RCC 7860 (cell line): ENCODE measurements at places on chromosomes 4 and X.

DNA sequence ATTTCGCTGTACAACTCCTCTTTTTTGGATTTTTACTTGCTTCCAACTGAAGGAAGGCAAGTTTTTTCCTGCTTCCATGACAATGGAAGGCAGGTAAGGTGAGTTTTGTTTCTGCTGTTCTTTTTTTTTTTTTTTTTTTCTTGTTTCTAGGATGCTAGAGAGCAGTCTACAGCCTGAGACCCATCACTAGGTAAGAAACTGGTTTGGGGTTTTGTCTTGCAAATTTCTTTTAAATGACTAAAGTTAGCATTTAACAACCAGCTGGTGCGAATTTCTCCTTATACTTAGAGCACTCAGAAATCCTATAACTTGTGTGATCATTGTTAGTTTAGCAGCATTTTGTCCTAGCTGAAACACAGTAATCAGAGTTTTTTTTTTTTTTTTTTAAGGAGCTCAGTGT, 378.4 kb upstream of the CNKSR2 start:
- DNase-seq: no peak

- DNase-seq: no peak
Observed at GRCh38 chrX:151543706-151544105, 19.8 kb upstream of the PASD1 start.

DNA sequence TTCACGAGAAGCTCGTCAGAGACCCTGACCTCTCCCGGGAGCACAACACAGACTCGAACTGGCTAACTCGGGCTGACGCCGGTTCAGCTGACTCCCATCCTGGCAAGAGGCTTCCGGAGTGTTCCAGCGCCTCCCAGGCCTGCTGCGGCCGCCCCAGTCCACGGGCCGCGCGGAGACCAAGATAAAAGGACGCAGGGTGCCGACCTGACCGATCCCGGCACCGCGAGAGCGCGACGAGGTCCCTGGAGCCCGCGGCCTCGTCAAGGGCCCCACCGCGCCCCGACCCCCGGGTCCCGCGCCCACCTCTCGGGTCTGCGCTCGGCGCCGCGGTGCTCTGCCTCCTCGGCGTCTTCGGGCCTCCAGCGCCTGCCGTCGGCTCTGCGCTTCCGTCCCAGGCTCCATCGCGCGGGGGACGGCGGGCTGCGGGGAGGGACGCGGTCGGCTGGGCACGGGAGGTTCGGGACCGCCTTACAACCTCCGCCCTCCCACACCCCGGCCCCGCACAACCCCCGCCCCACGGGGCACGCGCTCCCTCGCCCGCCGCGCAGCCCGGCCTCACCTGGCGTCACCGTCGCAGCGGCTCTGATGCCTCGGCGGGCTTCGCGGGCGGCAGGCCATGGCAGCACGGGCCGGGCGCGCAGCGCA, 426 bp downstream of the SLBP start:
- no peak for DNase-seq

GRCh38 chr4:38040619-38041018, 80.4 kb downstream of the PTTG2 start:
- no peak for DNase-seq

GRCh38 chr4:169922632-169923276, 103.4 kb downstream of the MFAP3L start:
- DNase-seq: no peak

DNA sequence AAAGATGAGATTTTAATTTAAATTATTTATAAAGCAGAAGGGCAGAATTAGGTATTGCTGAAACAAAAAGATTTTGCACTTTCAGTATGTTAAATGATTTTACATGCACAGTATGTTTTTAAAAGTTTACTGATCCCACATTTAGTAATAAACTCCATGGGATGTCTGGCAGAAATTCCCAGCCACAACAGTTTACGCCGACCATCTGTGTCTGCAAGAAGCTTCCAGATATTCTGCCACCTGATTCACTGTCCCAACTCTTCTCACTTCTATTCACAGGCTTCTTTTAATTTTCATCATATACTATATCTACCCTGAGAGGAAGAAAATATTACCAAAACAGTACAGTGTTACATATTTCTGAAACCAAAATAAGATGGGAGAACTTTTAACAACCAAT, 115.8 kb upstream of the IQCM start:
- DNase-seq: no peak

- no peak for DNase-seq
Observed at GRCh38 chr4:138099385-138099784, 142.8 kb downstream of the SLC7A11 start.

GRCh38 chr4:39609454-39609931, 29.2 kb downstream of the SMIM14 start:
- peak; percentile 77 for DNase-seq

DNA sequence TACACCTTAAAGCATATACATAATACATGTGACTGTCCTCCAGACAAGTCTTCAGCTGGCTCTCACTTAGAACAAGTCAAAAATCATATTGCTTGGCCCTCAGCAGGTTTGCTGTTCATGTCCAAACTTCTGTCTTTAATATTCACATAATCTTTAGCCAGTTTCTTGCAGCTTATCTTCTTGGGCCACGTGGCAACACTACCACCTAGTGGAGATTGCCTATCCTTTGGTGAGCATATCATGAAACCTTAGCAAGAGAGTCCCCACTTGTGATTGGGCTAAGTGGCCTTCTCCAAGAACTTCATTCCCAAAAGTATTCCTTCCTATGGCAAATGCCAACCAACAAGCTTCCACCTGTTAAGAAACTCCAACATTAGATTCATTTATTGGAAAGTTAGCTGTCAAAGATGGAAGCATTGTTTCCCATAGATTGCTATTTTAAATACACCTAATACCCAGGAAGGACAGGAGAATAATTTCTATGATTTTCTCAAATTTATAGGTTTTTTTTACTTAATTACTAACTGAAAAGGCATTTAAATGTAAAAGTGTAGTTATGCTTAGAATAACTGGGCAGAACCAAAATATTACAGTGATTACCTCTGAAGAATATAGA, 231.9 kb upstream of the INTU start:
- DNase-seq: peak; percentile 34

GRCh38 chrX:11214346-11215190, 78.6 kb upstream of the AMELX start:
- DNase-seq: no peak

GRCh38 chr4:150063128-150063527, 15.1 kb upstream of the DCLK2 start:
- DNase-seq: no peak

DNA sequence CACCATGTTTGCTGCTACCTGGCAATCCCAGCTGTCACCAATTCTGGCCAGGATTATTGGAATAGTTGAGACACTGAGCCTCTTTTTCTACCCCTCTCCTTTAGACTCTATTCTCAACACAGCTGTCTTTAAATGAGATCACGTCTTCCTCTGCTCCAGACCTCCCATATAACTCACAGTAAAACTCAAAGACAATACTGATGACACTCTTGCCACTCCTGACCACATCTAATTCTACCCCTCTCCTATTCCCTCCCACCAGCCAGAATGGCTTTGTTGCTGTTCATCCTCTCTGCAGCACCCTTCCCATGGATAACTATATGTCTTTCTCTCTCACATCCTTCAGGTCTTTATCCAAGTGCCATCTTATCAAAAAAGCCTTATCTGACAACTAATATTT, 188.6 kb upstream of the IL15 start:
- no peak for DNase-seq

DNA sequence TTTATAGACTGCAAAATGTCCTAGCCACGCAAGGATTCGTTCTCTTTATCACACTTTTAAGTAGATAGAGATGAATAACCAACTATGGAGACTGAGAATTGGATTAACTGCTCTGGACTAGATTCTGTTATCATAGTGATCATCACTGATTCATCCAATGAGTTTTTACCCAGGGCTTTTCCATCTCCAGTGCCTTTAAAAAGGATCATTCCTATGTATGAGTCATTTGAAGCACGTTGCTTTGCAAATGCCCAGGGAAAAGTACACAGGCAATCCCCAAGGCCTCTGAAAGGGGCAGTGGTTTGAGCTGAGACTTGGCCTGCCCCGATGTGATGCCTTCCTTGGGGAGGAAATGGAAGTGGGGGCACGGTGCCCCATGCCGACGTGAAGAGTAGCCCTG, 122.7 kb upstream of the PSAPL1 start:
- peak; percentile 50 for DNase-seq

GRCh38 chr4:110172972-110173371, 25.4 kb downstream of the ELOVL6 start:
- no peak for DNase-seq

DNA sequence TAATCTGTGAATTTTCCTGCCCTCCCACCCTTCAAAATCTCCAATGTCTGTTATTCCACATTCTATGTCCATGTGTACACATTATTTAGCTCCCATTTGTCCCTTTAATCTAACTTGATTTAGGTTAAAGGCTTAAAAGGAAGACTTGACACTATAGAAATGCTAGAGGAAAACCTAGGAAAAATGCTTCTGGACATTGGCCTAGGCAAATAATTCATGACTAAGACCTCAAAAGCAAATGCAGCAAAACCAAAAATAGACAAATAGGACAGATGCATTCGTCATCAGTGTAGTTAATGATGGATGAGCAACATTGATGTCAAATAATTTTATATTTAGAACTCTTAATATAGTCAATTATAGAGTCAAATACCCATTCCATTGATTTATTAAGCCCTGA, 36.9 kb downstream of the INTU start:
- no peak for DNase-seq

DNA sequence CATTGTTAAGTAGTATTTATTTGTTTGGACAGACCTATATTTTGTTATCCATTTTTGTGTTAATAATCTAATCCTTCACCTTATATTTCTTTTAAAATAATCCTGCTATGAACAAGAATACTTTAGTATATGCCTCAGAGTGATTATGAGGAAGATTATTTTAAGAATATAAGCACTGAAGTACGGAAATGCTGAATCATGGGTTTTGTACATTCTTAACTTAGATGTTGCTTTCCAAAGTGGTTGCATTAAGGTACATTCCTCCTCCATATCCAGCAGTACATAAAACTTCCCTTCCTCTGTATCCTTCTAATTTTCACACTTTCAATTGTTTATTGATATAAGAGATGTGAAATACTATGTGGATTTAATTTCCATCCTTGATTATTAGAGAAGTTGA, 491.4 kb upstream of the GRID2 start:
- no peak for DNase-seq

DNA sequence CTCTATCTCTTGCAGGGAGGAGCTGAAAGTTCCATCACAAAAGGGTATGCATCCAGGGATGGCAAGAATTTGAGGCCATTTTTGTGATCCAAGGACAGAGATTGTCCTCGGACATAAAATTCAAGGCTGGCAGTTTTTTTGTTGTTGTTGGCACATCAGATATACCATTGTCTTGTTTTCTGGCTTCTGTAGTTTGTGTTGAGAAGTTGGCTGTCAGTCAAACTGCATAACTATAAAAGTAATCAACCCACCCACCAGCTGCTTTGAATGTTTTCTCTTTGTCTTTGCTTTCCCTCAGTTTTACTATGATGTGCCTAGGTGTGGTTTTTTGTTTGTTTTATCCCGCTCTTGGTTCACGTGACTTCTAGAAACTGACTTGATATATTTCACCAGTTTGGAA, 21.6 kb upstream of the PDZD4 start:
- no peak for DNase-seq

GRCh38 chr4:155799116-155799793, 40.4 kb downstream of the GUCY1B1 start:
- no peak for DNase-seq

GRCh38 chr4:124851741-124852140, 139.2 kb upstream of the ANKRD50 start:
- DNase-seq: no peak

DNA sequence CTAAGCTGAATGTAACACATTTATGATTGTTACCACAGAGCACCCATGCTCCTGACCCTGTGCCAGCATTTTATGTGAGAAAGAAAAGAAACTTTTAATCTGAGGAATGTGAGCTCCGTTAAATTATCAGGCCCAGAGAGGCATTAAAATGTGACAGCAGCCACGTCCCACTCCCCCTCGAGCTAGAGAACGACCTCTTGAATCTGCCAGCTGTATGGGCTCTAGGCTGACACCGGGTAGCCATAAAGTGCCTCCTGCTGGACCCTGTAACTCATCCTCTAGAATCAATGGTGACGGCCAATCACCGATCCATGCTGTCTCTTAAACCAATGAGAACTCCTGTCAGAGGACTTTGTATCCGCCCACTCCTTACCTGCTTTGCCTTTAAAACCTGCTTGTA, 110.2 kb upstream of the ADRA2C start:
- no peak for DNase-seq

DNA sequence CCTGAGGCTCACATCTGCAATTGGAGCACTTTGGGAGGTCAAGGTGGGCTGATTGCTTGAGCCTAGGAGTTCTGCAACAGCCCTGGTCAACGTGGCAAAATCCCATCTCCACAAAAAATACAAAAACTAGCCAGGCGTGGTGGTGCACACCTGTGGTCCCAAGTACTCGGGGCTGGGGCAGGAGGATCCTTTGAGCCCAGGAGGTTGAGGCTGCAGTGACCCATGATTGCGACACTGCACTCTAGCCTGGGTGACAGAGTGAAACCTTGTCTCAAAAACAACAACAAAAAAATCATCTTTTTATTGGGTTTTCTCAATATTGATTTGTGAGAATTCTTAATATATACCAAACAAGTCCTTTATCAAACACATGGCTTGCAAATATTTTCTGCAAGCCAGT, 64.9 kb downstream of the ANKRD17 start:
- no peak for DNase-seq

GRCh38 chr4:101289306-101289705, 58.0 kb downstream of the PPP3CA start:
- no peak for DNase-seq

DNA sequence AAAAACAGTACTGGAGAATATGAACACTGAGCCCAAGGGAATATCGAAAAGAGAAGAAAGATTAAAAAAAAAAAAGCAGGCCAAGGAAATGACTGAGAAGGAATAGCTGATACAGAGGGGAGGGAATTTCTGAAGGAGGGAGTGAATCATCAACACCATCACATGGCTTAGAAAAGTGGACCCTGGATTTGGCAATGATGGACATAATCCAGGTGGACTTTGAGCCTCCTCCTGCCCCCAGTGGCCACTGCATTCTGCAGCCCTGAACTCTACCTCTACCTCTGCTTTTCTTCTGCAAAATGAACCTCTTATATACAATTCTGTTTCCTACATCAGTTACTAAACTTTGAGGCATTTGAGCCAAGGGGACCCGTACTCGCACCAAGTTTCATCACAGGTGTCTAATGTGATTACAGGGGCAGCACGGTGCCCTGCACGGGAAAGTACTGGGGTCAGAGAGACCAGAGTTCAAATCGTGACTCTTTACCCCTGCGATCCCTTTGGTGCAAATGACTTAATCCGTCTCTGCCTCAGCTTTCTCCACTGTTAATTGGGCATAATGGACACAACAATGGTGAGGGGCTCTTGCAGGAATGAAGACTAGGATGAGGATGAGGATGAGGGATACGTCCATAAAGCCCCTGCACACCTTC, 1.1 kb downstream of the OCIAD2 start:
- peak; percentile 68 for DNase-seq

DNA sequence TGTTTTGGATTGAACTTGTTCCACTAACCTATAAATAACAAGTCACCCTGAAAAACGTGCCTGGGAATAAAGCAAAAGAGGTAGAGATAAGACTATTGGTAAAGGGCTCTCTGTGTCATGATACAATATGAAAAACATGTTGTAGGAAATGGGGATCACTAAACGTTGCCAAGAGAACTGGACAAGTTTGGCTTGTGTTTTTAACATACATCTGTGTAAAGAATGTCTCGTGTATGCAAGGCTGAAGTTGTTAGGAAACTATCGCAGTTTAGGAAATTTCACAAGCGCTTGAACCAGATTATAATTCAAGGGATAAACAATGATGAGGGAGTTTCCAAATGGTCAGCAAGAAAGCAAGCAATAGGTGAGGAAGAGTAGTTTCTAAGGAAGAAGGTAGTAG, 655.8 kb downstream of the PCDH7 start:
- no peak for DNase-seq

GRCh38 chr4:178066338-178066941, 624.2 kb upstream of the AGA start:
- DNase-seq: no peak
